ENCODE measurements at places on chromosomes 6 and 20.

- DNase-seq = no peak
These were observed 103.7 kb upstream of the TAB2 start for GRCh38 chr6:149213829-149214228.

DNA sequence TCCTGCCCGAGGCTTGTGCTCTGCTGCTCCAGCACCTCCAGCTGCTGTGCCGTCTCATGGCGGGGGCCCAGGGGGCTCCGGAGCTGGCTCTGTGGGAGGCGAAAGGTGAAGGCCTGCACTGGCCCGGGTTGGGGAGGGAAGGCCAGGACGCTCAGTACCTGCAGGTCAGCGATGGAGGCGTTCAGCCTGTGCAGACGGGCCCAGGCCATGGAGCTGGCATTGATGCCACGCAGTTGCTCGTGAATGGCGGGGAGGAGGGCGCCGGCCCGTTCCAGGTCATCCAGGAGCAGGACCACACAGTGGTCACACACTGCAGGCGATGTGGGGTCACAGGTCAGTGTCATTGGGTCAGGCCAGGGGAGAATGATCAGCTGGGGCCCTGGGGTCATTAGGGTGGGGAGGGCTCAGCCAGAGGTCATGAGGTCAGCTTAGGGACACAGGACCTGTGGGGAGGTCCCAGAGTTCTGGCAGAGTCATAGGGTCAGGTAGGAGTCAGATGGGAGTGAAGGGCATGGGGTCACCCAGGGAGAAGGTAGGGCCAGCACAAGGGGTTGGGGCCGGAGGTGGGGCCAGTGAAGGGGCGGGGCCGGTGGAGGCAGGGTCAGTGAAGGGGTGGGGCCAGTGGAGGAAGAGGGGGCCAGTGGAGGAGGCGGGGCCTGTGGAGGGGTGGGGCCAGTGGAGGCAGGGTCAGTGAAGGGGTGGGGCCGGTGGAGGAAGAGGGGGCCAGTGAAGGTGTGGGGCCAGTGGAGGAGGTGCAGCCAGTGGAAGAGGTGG lies 18.0 kb downstream of the ADRM1 start:
- DNase-seq = no peak

GRCh38 chr6:43120944-43121913 lies 45.1 kb downstream of the PTK7 start:
- DNase-seq = peak; percentile 90

DNA sequence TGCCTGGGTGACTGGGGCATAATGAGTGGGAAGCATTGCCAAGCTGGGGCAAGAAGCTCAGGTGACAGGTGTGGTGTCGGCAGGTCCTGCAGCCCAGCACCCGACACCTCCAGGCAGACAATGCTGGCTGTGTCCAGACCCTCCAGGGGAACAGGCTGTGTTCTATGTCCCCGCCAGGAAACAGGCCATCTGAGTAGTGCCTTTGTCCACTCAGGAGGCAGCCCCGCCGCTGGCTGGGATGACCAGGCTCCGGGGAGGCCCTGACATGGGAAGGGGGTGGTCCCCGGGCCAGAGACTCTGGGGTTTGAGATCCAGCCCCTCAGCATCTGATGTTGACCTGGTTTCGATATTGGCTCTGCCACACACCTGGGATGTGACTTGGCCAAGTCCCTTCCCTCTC lies 28.4 kb downstream of the SNPH start:
- no peak for DNase-seq

DNA sequence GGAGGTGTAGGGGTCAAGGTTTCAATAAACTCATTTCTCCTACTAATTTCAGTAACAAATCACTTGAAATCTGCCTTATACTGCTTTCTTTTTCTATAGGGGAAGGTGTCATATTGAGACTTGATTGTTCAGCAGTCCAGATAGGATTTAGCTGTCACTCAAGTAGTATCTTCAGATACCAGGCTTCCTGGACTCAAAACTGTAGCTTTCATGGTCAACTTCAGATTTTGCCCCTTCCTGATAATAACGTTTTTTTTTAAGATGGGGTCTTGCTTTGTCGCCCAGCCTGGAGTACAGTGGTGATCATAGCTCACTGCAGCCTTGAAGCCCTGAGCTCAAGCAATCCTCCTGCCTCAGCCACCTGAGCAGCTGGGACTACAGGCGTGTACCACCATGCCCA lies 77.8 kb downstream of the JAG1 start:
- no peak for DNase-seq

DNA sequence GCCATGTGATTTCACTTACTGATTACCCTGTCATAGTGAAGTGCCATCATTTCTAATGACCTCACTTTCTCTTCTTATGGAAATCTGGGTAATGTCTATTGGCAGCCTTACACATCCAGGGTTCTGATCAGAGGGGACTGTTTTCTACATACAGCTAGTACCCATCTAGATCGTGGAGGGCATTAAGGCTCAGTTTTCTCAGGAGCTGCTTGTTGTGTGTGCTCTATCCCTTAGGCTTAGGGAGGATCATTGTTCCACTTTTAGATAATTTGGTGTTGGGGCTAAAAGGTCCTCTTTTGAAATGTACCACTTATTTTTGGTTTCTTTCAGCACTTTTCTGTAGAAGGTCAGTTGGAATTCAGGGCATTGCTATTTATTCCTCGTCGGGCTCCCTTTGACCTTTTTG lies 3.8 kb downstream of the HSP90AB1 start:
- DNase-seq = no peak

DNA sequence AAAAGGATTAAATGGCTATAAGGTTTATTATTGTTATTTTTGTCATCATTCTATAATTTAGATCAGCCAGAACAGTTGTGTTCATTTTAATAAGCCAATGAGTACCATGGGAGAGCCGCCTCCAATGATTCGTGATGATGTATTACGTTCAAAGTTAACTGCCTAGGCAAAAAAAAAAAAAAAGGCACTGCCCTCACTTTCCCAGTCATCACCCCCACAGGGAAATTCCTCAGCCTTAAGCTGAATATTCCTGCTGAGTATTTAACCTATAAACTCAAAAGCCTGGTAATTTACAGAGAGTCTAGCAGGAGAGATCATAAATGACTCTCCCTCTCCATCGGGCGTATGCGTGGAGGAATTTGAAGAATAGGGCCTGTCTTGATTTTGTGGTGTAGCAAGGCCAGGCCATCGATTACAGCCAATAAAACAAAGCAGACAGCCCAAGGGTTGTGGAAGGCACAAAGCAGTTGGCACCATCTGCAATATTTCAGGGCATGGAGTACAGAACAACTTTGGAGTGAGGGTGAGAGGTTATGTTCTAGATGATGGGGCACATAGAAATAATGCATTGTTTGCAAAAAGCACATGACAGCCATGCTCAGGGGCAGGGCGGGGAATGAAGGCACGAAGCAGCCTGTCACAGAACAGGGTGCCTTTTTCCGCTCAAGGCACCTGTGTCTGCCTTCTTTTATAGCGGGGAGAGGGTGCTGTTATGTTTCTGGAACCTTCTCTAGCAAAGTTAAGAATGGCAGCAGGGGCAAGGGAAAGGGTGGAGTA lies 138.2 kb upstream of the DTNBP1 start:
- DNase-seq = no peak

- no peak for DNase-seq
These were observed 78.1 kb downstream of the UST start for GRCh38 chr6:148824960-148825359.

DNA sequence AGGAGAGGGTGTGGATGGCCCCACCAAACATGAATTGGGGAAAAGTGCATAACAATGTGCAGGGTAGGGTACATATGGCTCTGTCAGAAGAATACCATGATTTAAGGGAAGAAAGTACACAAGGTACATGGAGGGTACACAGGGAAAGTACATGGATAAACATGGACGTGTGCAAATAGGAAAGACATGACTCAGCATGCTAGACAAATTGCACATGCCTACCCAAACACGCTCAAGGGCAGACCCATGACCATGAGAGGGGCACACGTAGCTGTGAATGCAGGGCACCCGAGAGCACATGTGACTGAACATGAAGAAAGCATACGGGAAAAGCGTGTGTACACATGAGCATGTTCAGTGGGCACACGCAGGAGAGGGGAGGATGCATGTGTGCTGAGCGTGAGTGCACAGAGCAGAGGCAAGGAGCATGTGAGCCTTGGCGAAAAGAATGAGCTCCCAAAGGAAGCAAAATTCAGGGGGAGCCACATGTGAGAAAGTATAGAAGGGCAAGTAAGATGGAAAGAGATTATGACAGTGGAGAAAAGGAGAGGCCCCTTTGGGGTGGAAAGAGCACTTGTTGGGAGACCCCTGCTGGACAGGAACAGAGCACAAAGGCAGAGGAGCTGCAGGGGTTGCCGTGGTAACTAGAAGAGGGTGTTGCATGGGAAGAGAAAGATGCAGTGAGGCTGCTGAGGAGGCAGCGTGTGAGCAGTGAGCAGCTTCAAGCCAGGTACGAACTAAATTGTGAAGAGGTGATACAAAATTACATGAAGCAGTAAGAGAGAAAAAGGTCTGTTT lies 17.8 kb downstream of the OR2H2 start:
- no peak for DNase-seq

DNA sequence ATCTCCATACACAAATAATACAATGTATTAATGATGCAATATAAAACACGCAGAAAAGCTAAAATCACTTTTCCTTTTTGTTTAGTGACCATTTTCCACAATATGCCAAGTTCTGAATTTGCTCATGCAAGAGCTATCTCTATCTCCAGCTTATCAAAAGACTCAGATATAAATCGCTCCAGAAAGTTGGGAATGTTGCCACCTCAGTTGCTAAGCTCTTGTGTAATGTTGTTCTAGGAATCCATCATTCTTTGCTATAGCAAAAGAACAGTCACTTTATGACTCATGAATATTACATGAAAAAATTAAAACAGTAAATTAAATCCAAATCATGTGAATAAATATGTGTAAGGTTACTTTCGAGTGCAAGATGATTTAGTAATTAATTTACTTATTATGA lies 8.7 kb downstream of the PLAGL1 start:
- DNase-seq = peak; percentile 37

- DNase-seq = no peak
These were observed 75.4 kb downstream of the ZNF133 start for GRCh38 chr20:18363708-18364107.

DNA sequence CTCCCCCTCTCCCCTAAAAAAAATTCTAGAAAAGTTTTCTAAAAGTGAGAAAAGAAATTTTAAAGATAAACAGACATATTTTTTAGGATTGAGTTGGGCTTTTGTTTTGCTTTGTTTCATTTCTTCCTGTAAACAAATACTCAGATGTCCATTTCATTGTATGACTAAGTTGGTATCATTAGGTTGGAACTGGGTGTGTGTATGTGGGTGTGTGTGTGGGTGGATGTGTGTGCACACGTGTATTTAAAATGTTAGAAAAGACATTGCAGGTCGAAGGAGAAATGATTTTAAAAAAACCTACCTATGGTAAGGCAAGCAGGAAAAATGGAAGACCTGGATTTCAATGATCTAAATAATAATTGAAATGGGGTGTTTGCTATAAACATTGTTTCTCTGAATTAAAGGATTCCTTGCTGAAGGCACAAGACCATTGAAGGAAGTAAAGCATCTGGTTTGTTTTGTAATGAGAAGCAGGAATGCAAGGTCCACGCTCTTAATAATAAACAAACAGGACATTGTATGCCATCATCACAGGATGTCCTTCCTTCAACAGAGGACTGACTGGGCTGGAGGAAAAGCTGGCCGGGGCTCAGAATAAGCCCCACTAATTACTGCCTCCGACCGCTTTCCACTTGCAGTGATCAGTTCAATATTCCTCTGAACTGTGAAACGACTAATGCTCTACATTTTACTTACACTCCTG lies 996 bp upstream of the PRDM1 start:
- DNase-seq = no peak

DNA sequence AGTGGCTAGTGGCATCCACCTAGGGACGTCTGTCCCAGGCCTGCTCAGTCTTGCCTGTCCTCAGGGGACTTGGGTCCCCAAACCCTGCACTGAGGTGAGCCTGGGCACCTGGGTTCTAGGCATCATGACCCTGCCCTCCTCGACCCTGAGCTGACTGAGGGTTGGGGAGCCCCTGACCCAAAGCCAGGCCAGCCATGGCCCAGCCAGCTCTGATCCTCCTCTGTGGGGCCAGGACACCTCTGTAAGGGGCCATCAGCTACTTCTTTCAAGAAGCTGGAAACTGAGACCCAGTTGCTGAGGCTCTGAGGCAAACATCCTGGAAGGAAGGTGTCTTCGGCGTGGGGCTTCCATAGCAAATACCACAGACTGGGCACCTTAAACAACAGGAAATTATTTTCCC lies 329.3 kb downstream of the QKI start:
- DNase-seq = no peak

GRCh38 chr20:58438970-58439808 lies 50.2 kb downstream of the VAPB start:
- DNase-seq = no peak

DNA sequence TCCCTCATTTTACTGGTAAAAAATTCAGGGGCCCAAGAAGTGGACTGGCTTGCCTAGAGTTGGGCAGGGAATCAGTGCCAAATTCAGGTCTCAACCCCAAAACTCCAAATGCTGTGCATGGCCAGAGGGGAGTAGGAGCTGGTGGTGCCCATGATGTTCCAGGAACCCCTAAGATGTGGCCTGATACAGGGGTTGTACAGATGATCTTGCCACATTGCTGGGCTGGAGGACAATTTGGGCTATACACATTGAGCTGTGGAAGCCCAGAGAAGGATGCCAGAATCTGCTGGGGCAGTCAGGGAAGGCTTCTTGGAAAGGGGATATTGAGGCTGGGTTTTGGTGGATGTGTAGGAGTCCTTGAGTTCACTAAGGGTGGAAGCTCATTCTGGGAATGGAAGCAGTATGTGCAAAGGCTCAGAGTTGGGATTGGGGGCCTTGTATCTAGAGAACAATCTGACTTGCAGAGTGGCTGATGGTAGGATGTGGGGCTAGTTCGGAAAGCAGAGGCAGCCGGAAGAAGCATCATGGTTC lies 38.0 kb upstream of the APCDD1L start:
- DNase-seq = no peak

DNA sequence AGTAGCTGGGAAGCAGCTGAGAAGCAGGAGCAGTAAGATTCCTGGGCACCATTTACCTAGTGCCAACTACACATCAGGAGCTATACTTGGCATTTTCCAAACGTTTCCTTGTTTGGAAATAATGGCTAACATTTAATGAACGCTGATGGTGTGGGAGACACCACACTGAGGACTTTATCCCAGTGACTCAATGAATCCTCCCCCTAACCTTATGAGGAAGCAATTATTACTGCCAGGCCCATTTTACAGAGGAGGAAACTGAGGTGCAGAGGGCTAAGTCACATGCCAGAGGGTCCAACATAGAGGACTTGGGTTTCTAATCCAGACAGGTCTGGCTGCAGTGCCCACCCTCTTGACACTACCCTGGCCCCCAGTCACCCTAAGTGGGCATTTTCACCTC lies 6.1 kb downstream of the PTGIS start:
- no peak for DNase-seq

DNA sequence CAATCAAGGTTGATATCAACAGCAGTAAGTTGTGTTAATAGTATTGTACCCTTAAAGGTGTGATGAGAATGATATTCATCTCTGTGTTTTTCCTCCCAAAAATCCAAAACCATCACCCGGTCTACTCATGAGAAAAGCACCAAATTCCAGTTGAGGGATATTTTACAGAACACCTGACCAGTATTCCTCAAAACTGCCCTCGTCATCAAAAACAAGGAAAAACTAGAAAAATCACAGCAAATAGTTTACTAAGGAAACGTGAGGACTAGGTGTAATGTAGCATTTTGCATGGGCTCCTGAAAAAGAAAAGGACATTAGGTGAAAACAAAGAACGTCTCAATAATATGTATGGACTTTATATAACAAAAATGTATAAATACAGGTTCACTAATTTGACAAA lies 394.4 kb upstream of the NRSN1 start:
- no peak for DNase-seq

GRCh38 chr6:119205911-119206618 lies 127.6 kb upstream of the FAM184A start:
- no peak for DNase-seq
